Left kidney (tissue), 8 donors: ENCODE measurements at places on chromosomes 13 and 19. TPM values are rescaled to one million over a fixed set of nuclear protein-coding genes. Genes with fewer than 3 reads are reported as not detected.

GRCh38 chr19:49613374-49613773, 22.4 kb downstream of the PRR12 start:
- DNase-seq = no peak

DNA sequence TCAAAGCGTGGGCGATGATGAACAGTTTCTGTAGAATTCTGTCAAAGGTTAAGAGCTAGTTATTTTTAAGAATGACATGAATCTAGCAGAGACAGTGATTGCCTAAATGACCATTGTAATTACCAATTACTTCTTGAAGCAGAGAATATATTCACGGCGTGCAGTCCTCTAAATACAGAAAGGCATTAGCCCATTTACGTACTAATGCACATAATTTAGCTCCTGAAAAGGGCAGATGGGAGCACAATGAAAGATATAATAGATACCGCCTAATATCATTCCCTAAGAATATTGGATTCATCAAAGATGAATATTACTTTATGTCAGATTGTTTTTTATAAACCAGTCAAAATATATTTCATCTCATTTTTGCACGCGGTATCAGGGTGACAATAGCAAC, 212.4 kb downstream of the URI1 start:
- DNase-seq = no peak

- DNase-seq = no peak
These were observed 605.5 kb upstream of the SLITRK1 start for GRCh38 chr13:84487752-84488151.

DNA sequence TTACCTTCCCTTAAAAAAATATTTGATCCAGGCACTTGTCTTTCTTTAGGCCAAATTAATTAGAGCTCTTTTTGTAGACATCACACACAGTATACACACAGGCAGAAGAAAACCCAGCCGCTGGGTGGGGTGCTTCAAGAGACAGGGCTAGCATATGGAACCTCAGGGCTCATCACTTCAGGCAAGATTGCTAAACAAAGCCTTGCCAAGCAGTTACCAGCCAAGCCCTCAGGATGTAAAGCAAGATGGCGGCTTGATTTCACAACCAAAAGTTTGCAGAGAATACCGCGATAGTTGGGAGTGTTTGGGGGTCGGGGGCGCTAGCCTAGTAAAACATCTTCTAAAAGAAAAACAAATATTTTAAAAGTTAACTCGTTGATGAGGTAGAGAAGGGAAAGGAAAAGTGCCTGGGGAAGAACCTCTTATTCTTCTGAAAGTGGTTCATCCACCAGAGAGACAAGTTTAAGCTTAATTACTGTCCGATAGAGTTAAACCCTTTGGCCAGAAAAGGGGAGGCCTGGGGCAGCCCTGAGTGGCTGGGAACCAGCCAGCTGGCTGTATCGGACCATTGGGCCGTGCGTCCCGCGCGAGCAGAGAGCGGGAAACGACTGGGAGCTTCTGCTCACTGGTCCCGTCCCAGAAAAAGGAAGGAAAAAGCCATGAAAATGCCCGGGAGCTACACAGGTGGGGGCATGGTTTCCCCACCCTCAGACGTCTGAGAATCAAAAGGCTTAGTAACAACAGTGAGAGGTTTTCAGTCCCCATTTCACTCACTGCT, 254.9 kb upstream of the PCDH20 start:
- no peak for DNase-seq

Gene LACC1
- 4.5 TPM for polyA plus RNA-seq

DNA sequence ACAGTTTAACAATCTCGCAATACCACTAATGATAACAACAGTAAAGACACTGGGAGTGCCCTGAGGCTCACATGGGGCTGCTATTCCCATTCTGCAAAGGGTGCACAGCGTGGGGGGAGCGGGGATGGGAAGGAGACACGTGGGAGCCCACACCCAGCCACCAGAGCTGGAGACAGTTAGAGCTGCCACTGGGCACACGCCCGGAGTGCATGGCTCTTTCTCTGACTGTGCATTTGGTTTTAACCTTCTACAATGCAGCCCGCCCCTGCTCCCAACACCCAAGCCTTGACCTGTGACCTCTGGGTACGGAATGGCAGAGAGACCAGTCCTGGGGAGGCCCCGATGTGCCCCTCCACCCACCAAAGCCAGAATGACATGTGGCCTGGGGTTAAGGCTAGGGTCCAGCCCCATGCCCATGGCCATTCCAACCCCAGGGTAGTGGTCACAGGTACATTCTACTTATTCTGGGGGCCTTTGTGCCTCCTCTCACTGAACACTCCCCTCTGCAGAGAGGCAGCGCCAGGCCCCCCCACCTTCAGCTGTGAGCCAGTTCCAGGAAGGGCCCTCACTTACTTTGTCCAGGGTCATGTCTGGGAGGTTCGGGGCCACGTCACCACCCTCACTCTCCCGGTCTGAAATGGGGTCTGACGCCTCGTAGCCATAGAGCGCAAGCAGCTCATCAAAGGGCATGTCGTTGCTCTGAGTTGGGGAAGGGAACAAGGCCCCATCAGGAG, 17.1 kb downstream of the MIER2 start:
- DNase-seq = no peak

Gene ZNF430
- 13.4 TPM for polyA plus RNA-seq

- DNase-seq = no peak
These were observed 13.1 kb downstream of the RGL3 start for GRCh38 chr19:11405846-11406643.

Gene NDUFA3
- polyA plus RNA-seq = 105 TPM

DNA sequence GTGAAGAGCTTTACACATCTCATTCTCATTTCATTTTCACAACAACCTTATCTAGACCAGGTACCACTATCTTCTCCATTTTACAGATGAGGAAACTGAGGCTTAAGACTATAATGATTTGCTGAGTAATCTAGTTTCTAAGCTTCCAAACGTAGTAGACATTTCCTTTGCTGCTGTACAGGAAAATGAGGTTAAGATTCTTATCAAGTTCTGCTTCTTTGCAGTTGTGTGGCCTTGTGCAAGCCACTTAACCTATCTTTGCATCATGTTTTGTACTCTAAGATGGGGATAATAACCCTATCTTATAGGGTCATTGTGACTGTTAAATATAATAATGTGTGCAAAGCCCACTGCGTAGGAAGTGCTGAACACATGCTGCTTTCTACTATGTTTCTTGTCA, 307.9 kb downstream of the HS6ST3 start:
- DNase-seq = no peak

Gene ZNF90
- 24.2 TPM for polyA plus RNA-seq

- peak; percentile 33 for DNase-seq
These were observed 863.9 kb upstream of the GPC6 start for GRCh38 chr13:92362717-92363116.

Gene CEACAM1
- 11.9 TPM for polyA plus RNA-seq

DNA sequence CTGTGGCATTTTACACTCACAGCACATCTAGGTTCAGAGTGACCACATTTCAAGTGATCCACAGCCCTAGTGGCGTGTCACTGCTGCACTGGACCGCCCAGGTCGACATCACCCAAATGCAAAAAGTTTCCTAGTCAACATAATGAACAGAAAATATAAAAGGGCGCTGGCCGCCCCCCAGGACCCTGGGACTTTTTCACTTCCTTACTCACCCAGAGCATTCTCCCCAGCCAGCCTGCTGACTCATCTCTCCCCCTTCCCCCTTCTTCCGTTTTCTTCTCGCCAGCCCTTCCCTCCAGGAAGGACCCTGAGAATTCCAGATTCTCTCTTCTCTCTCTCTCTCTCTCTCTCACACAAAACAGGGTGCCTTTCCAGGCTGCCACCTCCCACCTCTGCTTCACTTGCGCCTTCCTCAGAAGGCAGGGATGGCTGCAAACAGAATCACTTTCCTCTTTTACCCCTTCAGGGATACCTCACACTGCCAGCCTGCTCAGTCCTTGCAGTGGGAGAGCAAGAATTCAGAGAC, 21.0 kb upstream of the GRWD1 start:
- DNase-seq = no peak

Gene ZNF600
- 9.2 TPM for polyA plus RNA-seq

DNA sequence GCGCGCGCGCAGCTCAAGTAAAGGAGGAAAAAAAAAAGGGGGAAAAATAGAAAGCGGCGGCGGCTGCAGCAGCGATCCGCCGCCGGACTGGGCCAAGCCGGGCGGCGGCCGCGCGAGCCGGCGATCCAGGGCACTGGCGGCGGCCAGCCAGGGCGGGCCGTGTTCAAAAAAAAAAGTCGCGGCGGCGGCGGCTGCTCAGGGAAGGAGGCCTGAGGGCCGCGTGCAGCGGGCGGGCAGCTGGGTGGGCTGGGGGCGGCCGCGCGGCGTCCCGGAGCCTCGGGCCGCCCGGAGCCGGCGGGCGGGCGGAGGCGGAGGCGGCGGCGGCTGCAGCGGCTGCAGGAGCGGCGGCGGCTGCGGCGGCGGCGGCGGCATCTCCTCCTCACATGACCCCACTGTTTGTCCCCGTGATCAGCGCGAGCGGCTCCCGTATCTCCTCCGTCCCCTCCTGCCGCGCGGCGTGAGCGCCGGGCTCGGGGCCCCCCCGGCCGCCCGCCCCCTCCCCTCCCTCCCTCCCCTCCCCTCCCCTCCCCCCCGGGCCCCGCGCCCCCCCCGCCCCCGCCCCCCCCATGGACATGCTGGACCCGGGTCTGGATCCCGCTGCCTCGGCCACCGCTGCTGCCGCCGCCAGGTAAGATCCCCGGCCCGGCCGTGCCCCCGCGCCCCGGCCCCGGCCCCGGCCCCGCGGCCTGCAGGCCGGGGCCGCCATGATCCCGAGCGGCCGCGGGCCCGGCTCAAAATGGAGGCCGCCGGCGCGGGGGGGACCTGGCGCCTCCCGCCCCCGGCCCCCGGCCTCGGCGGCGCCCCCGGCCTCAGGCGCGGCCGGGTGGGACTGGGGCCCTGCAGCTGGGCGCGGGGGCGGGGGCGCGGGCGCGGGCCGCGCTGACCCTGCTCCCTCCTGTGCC, at the start of gene USF2:
Gene USF2, plus strand, starts transcription at position 427 of the 902 bp plus-strand sequence. Its CDS starts 140 bp downstream, at position 567.
- DNase-seq = no peak

DNA sequence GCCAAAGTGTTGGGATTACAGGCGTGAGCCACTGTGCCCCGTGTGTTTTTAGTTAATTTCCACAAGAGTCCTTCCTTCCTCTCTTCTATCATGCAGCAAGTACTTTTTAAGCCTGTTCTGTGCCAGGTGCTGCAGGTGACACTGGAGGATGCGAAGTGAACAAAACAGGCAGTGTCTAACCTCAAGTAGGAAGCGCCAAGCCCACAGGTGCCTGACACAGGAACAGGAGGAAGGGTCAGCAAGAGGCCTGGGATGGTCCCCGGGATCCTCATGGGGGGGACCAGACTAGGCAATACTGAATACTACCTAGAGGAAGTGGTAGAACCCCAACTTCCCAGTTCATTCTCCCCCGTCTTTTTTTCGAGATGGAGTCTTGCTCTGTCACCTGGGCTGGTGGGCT, 1.8 kb upstream of the CALR start:
- DNase-seq = no peak

DNA sequence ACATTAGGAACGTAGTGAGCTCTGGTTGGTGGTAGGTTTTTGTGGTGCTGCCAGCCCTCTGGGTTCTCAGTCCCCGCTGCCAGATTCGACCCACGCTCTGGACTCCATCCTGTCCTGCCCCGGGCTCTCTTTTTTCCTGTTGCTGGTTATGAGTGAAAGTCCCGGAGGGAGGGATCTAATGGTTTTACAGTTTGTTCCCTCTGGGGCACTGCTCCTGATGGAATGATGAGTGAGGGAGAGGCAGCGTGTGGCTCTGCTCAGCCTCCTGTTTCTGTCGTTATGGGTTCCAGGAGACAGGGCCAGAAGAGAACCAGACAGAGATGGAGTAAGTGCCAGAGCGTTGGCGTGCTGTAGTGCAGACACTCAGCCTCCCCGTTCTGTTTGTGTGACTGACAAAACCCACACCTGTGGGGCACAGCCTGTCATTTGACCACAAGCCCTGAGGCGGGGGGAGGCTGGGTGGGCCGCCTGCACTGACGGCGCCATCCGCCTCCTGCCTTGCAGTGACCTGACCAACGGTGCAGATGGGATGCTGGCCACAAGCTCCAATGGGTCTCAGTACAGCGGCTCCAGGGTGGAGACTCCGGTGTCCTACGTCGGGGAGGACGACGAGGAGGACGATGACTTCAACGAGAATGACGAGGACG, 18.3 kb downstream of the ATP4B start:
- no peak for DNase-seq

DNA sequence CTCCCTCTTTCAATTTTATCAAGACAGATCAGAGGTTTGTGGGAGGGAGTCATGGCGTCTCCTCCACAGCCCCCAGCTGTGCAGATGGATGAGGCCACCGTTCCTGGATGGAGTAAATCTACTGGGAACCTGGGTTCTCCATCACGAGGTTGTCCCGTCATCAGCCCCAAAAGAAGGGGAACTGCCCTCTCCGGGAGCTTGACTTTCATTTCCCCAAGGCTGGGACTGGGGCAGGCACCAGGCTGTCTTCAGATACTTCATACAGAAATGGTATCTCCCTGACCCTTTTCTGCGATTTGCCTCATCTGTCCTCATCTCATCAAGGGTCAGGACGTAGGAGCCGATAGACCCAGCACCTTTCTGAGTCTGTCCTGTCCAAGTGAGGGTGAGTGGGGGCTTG, 9.8 kb downstream of the LILRB2 start:
- DNase-seq = no peak

GRCh38 chr13:103067751-103068555, 1.7 kb upstream of the SLC10A2 start:
- no peak for DNase-seq

Gene TSEN34
- polyA plus RNA-seq = 39.8 TPM

DNA sequence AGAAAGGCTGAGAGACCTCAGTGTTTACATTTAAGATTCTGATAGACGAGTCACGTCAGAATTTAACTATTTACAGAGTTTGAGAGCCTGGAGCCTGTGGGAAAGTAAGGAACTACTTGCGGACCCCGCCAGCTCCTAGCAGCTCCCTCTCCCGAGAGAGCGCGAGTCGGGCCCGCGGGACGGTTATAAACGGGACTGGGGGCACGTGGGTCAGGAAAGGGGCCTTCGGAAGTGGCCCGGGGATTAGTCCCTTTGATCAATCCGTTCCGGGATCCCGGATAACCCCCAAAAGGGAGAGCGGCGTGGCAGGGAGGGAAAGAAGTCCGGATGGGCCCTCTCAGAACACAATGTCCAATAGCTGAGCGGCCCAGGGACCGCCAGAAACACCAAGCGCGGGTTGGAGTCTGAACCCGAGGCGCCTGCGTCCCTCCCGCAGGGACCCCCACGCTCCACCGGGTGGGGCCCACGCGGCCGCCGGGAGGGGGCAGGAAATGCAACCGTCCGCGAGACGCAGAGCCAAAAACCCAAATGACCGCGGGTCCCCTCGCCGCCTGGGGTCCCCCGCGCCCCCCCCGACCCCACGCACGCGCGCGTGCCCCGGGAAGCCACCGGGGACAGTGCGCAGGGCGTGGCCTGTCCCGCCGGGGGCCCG, 3.6 kb downstream of the ZIC5 start:
- no peak for DNase-seq

Gene CEP89
- polyA plus RNA-seq = 38.3 TPM

DNA sequence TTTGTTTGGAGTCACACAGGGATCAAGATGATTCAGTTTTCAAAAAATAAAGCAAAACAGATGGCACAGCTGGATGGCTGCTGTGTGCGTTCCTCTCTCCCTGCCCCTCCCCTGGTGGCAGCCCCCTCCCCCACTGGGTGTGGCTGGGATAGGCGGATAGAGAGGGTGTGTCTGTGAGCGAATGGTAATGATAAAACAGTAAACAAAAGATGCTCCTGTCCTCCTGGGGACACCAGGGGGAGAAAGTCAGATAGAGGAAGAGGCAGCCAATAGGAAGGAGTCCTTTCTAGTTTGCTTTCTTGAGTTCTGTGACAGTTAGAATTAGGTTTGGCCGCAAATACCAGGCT, 6.5 kb downstream of the TMEM255B start:
- no peak for DNase-seq
